ENCODE measurements at places on chromosomes 3 and 15.

GRCh38 chr3:113058188-113058587 lies 67.4 kb downstream of the GTPBP8 start:
- H3K36me3 ChIP-seq, result no peaks in the 10 kb centered on the region
- no peak for DNase-seq
- H3K27me3 ChIP-seq, result no peaks in the 10 kb centered on the region
- H3K4me1 ChIP-seq, result no peaks in the 10 kb centered on the region

DNA sequence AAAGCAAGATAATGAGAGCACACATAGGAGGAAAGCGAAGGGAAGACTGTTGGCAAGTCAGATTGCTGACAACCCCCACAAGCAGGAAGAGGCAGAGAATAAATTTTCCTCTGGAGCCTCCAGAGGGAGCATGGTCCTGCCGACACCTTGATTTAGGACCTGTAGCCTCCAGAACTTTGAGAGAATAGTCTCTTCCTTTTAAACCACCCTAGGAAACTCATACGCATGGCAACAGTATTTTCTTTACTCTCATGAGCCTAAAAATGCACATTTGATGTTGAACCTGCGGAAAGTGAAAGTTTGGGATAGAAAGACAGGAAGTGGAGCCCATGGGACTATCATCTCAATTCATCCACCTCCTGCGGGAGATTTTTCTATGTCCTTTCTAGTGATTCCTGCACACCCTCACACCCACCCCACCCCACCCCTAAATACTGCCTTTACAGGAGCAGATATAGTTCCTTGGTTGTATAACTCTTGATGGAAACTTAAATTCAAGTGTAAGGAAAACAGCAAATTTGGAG lies 116.7 kb upstream of the LPP start:
- no peak overlapping the region for H3K27ac ChIP-seq
- H3K4me1 ChIP-seq, result no peaks in the 10 kb centered on the region
- no peak overlapping the region for H3K4me3 ChIP-seq
- no peaks in the 10 kb centered on the region for H3K36me3 ChIP-seq
- no peaks in the 10 kb centered on the region for H3K27me3 ChIP-seq

- DNase-seq, result no peak
- no peaks in the 10 kb centered on the region for H3K27me3 ChIP-seq
- H3K36me3 ChIP-seq, result no peaks in the 10 kb centered on the region
- H3K4me1 ChIP-seq, result no peaks in the 10 kb centered on the region
- H3K27ac ChIP-seq, result no peak overlapping the region
These were observed 24.5 kb upstream of the LIPC start for GRCh38 chr15:58407236-58407775.

- H3K27ac ChIP-seq, result no peak overlapping the region
- H3K27me3 ChIP-seq, result no peaks in the 10 kb centered on the region
- H3K4me1 ChIP-seq, result no peaks in the 10 kb centered on the region
- H3K36me3 ChIP-seq, result no peaks in the 10 kb centered on the region
- no peak overlapping the region for H3K4me3 ChIP-seq
These were observed 3.6 kb downstream of the ZBED2 start for GRCh38 chr3:111591555-111591954.

DNA sequence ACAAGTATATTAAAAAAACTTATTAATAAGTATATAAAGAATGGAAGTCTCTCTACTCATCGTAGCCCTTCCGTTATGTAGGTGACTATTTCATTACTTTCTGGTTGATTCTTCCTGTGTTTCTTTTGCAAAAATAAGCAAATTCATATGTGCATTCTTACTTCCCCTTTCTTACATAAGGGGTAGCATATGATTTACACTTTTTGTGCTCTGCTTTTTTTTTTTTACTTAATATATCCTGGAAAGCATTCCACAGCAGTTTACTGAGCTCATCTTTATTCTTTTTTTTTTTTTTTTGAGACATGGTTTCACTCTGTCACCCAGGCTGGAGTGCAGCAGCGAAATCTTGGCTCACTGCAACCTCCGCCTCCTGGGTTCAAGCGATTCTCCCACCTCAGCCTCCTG lies 12.9 kb downstream of the SCAMP5 start:
- no peaks in the 10 kb centered on the region for H3K27me3 ChIP-seq
- no peaks in the 10 kb centered on the region for H3K4me1 ChIP-seq
- DNase-seq, result no peak
- no peak overlapping the region for H3K27ac ChIP-seq

DNA sequence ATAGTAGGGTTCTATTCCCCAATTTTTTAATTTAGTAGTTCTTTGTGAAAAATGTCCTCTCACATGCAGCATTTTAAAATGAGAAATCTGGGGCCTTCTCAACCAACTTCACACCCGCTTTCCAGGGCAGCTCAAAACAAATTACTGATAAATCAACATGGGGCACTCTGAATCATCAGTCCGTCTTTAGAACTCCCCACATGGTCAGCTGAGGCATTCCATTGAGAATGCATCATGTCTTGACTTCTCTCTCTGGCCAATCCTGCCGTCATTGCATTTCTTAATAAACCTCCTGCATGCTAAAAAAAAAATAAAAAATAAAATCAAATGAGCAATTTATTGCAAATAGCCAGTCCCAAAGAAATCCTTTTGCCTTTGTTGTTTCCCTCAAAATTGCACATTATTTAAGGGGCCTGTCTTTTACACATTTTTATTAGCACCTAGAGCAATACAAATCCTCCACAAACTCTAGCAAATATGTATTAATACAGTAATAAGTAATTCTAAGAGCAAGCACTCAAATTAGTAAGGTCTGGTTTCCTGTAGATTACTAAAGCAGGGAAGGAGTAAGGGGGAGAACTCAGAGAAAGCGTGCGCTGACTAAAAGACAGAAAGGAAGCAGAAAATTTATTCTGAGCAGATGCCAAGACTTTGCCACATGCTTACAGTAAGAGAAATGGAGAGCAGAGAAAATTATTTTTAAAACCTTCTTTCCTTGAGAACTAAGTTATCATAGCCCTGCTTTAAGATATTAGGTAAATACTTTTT lies 175.7 kb downstream of the TNIK start:
- no peak overlapping the region for H3K27ac ChIP-seq
- no peaks in the 10 kb centered on the region for H3K36me3 ChIP-seq
- no peaks in the 10 kb centered on the region for H3K4me1 ChIP-seq

GRCh38 chr3:170473358-170473757 lies 54.7 kb downstream of the CLDN11 start:
- no peaks in the 10 kb centered on the region for H3K36me3 ChIP-seq
- no peaks in the 10 kb centered on the region for H3K27me3 ChIP-seq
- DNase-seq, result no peak

- H3K4me1 ChIP-seq, result no peaks in the 10 kb centered on the region
- H3K27ac ChIP-seq, result no peak overlapping the region
- H3K27me3 ChIP-seq, result no peaks in the 10 kb centered on the region
- no peak for DNase-seq
These were observed 3.2 kb downstream of the CNBP start for GRCh38 chr3:129180461-129180860.

GRCh38 chr3:186235554-186235953 lies 126.5 kb downstream of the DGKG start:
- no peak overlapping the region for H3K4me3 ChIP-seq
- DNase-seq, result no peak
- peaks cover 2% of the 10 kb centered on the region for H3K4me1 ChIP-seq
- H3K36me3 ChIP-seq, result no peaks in the 10 kb centered on the region
- no peak overlapping the region for H3K27ac ChIP-seq

DNA sequence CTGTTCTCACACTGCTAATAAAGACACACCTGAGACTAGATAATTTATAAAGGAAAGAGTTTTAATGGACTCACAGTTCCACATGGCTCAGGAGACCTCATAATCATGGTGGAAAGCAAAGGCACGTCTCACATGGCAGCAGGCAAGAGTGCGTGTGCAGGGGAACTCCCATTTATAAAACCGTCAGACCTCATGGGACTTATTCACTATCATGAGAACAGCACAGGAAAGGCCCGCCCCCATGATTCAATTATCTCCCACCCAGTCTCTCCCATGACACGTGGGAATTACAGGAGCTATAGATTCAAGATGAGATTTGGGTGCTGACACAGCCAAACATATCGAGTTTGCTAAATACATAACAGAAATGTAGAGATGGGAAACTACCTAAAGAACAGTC lies 39.5 kb upstream of the DGKG start:
- H3K36me3 ChIP-seq, result no peaks in the 10 kb centered on the region
- H3K4me3 ChIP-seq, result no peak overlapping the region
- no peak for DNase-seq
- no peak overlapping the region for H3K27ac ChIP-seq

- no peak for DNase-seq
- H3K4me3 ChIP-seq, result no peak overlapping the region
- H3K4me1 ChIP-seq, result no peaks in the 10 kb centered on the region
- no peak overlapping the region for H3K27ac ChIP-seq
- no peaks in the 10 kb centered on the region for H3K27me3 ChIP-seq
These were observed 110.0 kb upstream of the MELTF start for GRCh38 chr3:197139586-197139985.

- H3K4me3 ChIP-seq, result no peak overlapping the region
- DNase-seq, result no peak
- no peaks in the 10 kb centered on the region for H3K36me3 ChIP-seq
- H3K27ac ChIP-seq, result no peak overlapping the region
- no peaks in the 10 kb centered on the region for H3K27me3 ChIP-seq
These were observed 109.1 kb upstream of the DLG1 start for GRCh38 chr3:197407526-197407925.

DNA sequence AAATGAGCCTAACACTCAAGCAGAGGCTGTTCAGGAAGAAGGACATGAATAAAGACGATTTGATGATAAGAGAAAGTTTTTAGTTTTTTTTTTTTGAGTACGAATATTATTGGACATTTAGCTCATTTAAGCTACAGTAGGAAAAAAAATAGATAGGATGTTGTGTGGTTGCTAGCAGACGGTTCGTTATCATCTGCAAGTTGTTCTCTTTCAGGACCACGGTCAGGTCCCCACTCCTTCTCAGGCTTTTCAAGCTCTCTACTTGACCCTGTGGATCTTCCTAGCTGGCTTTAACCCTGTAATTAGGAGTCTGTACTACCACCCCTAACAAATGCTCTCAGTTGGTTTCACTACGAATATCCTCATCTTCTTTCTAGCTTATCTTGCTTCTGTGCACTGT lies 1.1 kb downstream of the KCNH8 start:
- no peak for DNase-seq
- H3K4me1 ChIP-seq, result no peaks in the 10 kb centered on the region
- H3K27me3 ChIP-seq, result no peaks in the 10 kb centered on the region
- no peak overlapping the region for H3K4me3 ChIP-seq
- H3K27ac ChIP-seq, result no peak overlapping the region
- no peaks in the 10 kb centered on the region for H3K36me3 ChIP-seq

DNA sequence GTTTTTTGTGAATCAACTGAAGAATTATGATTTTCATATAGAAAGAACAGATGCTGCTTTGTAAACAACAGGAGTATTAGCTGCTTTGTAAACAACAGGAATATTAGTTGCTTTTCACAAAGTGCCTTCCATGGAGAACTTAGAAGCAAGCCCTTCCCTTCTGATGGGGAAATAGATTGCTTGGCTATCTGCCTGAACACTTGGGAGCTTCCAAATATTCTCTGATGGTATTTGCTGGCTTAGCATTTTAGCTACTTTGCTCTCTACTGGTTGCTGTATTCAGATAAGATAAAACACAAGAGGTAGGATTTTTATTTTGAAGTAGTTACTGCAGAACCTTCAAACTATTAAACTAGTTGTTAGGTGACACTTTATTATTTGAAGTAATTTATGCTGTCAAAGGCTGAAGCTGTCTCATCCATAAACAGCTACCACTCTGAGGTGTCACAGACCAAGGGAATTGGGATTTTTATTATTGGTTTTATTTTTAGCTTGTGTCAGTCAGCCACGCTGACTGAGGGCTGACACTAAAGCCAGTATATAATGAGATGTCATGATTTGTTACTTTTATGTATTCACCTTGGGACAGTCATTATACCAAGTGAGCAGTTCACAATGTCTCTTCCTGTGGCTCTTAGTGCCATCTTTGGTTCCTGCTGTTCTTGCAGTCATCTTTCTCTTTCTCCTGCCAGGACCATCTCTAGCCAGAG lies 50.0 kb downstream of the ZIC1 start:
- no peak overlapping the region for H3K4me3 ChIP-seq
- no peaks in the 10 kb centered on the region for H3K4me1 ChIP-seq
- H3K27ac ChIP-seq, result no peak overlapping the region

DNA sequence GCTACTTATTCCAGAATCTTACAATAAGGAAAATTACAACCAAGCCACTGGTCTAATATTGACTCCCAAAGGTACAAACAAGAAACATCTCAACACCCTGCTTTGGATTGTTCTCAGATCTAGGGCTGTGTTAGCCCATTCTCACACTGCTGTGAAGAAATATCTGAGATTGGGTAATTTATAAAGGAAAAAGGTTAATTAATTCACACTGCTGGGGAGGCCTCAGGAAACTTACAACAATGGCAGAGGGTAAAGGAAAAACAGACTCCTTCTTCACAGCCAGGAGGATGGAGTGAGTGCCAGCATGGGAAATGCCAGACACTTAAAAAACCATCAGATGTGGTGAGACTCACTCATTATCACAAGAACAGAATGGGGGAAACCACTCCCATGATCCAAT lies 208.3 kb downstream of the ULK4 start:
- no peak overlapping the region for H3K27ac ChIP-seq
- H3K36me3 ChIP-seq, result no peaks in the 10 kb centered on the region
- no peaks in the 10 kb centered on the region for H3K4me1 ChIP-seq
- DNase-seq, result no peak

DNA sequence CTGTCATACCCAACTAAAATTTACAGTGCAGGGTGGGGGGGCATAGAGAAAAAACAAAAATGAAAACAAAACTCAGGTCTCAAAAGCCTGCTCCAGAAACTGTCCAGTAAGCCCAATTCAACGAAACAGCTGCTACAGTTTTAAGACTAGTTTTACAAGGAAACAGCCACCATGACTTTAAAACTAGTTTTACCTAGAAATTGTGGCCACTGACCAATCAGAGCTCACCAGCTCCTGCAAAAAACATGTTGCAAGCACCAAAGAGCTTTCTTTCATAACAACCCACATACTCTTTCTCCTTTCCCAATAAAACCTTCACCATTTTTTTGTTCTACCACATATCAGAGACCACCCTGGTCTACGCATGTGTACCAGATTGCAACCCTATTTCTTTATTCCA lies 7.3 kb upstream of the CFAP91 start:
- DNase-seq, result no peak
- no peaks in the 10 kb centered on the region for H3K27me3 ChIP-seq
- H3K4me3 ChIP-seq, result no peak overlapping the region
- no peaks in the 10 kb centered on the region for H3K4me1 ChIP-seq
- H3K27ac ChIP-seq, result no peak overlapping the region

DNA sequence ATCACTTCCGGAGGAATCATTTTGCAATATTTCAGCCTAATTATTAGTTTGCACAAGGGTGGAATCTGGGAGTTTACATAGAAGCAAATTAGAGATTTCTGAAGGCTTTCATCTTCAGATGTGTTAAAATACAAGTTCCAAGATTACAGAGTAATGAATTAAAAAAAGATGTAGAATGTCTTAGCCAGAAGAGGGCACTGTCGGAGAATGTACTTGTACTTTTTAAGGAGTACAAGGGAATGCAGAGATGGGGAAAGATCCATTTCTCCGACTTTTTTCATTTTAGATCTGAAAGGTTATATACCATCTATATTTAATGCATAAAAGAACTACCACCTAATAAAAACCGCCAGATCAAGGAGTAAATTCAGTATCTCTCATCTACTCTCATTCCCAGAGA lies 43.1 kb upstream of the WDR5B start:
- H3K4me3 ChIP-seq, result no peak overlapping the region
- DNase-seq, result no peak
- no peaks in the 10 kb centered on the region for H3K4me1 ChIP-seq
- peaks cover 5% of the 10 kb centered on the region for H3K36me3 ChIP-seq
- H3K27ac ChIP-seq, result no peak overlapping the region

- H3K27ac ChIP-seq, result no peak overlapping the region
- peaks cover under 1% of the 10 kb centered on the region for H3K4me1 ChIP-seq
- H3K27me3 ChIP-seq, result no peaks in the 10 kb centered on the region
- no peak overlapping the region for H3K4me3 ChIP-seq
- H3K36me3 ChIP-seq, result no peaks in the 10 kb centered on the region
- no peak for DNase-seq
These were observed 276.3 kb downstream of the RYR3 start for GRCh38 chr15:33586786-33587697.

Data from iPS DF 6.9 (cell line).